SJCRH30 (cell line): ENCODE measurements at places on chromosomes 5 and 9. TPM values are rescaled to one million over a fixed set of nuclear protein-coding genes. Genes with fewer than 3 reads are reported as not detected.

AGXT2 gene
- not detected in 2 replicates for total RNA-seq

OR1Q1 gene
- not detected in 2 replicates for total RNA-seq

SELENOP gene
- 195 and 221 TPM in 2 replicates for total RNA-seq

KLHL3 gene
- total RNA-seq = 0.03 TPM in 1 of 2 replicates, not detected in the other

PTGS1 gene
- 0.85 and 1.2 TPM in 2 replicates for total RNA-seq

QRFP gene
- not detected in 2 replicates for total RNA-seq
